CD4-positive, alpha-beta T cell treated with Interleukin-2 at 100 ng/mL for 4 hours (primary cell): ENCODE measurements at places on chromosomes 5 and 9.
A peak's percentile ranks its signal among the peaks of the same experiment; 100 is the strongest.

- DNase-seq = peak; percentile 40
Measured at GRCh38 chr5:39270225-39270848, 51.0 kb upstream of the FYB1 start.

DNA sequence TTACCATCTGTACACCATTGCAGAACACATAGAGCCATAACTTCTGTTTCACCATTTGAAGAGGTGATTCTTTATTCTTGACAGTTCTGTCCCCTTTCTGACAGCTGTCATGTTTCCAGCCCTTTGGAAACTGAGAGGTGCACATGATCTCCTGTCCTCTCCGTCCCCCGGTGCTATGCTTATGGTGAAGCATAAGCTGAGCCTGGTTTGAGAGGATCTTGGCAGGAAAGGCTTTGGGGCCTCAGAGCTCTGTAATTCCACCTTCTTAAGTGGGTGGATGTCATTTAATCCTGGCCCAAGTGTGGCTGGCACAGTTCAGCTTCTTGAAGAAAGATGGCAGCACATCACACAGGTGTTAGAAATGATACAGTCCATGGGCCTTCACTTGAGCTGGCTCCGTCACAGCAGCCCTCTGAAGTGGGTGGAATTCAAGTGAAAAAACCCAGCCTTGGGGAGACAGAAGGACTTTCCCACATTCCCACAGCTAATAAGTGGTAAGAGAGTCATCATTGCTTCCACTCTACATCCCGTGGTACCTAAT lies 30.7 kb upstream of the GRPEL2 start:
- no peak for DNase-seq

- no peak for DNase-seq
Measured at GRCh38 chr5:87329114-87329513, 61.4 kb downstream of the RASA1 start.

DNA sequence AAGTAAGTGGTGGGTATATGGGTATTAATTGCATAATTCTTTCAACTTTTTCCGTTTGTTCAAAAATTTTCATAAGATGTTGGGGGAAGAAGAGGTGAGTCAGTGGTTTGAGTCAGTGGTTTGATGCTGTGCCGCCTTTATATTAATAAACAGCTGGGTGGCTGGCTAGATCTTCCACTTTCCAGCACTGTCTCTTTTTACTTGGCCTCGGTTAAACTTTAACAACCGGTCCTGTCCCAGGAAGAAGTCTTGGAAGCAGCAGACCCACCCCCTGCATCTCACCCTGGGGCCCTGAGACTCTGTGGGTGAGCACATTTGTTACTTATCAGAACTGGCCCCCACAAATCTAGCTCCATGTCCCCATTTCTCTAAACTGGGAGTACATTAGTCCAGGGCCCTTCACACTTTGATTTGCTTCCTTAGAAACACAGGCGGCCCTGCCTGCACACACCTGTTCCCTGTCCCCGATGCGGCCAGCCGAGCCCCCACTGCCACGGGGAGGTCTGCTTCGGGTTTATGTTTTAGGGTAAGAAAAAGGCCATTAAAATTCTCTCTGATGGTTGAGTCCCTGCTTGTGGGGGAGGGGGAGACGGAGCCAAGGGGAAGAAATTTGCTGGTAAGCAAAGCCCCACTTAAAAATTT lies 90.7 kb downstream of the PTCH1 start:
- DNase-seq = no peak

GRCh38 chr5:1936901-1937300 lies 54.2 kb upstream of the IRX4 start:
- no peak for DNase-seq

DNA sequence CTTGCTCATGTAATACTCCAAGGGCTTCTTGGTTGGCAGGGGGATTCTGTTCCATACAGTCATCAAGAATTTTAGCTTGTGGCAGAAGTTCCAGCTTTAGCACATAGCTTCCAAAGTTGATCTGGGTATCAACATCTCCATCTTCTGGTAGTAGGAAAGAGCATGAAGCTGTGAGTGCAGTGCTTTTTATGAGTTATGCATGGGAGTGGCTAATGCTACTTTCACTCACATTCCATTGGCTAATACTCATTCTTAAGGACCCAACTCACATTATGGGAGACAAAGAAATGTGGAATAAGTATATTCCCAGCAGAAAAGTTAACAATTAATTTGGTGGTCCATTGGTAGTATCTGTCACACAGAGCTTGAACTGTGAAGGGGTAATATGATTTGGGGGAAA lies 194.2 kb upstream of the CHD1 start:
- no peak for DNase-seq

DNA sequence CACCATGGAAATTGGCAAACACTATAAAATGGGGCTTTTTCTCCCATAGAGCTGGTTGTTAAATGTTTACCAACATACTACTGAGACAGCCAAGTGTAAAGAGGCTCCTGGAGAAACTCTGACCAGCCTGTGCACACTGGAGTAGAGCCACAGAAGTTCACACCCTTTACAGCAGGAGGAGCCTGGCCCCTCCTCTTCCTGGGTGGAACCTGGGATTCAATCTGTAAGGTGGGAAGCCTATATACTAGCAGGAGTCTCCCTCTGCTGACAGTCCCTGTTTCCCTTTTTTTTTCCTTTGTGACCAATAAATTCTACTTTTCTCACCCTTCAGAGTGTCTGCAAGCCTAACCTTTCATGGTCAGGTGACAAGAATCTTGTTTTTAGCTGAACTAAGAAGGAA lies 10.4 kb upstream of the SLC30A5 start:
- DNase-seq = no peak

DNA sequence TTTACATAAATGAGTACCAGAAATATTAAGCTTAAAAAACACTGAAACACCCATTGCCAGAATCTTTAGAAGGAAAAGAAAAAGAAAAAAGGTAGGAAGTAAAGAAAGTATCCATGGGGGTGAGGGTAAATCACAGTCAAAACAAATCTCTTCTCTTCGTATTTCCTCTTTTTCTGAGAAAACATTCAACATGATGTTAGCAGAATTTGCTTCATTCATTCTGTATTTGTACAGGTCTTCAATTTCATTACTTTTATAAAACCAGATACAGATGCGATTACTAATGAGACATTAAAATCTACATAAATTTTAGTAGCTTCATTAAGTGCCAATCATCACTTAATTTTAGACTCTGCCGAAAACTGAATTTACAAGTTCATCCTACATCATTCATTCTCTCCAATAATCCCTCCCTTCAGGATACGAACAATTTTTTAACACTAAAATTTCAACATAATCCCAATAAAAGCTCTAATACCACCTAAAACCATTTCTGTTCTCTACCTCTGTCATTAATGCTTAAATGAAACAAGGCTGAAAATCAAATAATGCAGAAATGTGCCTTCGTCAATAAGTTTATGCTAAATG lies 7.0 kb downstream of the NR3C1 start:
- no peak for DNase-seq

DNA sequence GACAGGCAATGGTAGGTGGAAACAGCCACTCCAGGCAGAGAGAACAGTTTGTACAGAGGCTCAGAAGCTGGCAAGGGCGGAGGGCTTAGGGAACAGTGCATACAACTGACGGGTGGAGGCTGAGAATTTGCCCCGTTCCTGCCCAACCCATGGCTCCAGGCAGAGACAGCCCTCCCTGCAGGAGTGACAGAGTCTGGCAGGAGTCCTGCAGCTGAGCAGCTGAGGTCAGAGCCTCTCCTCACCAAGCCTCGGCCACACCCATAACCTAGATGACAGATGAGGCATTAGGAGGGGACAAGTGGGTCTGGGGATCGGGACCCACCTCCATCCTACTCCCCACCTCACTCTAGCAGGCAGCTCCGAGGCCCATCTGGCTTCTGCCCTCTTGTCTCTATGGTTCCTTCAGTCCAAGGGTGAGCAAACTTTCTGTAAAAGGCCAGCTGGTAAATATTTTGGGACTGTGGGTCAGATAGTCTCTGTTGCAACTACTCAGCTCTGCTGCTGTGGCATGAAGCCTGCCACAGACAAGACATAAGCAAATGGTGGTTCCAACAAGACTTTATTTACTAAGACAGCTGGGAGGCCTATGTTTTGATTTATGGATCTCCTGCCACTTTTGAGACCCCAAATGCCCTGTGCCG lies 83.7 kb downstream of the SH3TC2 start:
- no peak for DNase-seq

DNA sequence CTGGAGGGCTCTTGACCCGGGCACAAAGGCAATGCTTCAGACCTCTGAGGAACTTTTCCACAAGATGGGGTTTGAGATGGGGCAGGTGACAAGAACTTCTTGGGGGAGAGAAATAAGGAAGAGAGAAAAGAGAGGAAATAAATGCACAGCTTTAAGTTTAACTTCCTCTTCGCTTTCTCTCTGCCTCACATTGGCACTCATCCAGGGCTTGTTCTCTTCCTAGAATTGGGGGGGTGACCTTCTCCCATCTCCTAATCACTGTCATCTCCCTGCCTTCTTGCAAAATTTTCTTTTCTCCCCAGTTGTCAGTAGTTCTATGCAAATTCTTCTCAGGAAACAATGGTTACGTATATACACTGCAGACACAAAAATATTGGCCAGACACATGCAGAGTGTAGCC lies 19.1 kb upstream of the ADCY2 start:
- DNase-seq = no peak
